SK-N-DZ (cell line): ENCODE measurements at places on chromosomes 4 and X.

- no peak for DNase-seq
Measured at GRCh38 chr4:40205259-40206198, 8.7 kb downstream of the RHOH start.

GRCh38 chrX:3026074-3026815 lies 15.0 kb upstream of the ARSF start:
- no peak for DNase-seq

DNA sequence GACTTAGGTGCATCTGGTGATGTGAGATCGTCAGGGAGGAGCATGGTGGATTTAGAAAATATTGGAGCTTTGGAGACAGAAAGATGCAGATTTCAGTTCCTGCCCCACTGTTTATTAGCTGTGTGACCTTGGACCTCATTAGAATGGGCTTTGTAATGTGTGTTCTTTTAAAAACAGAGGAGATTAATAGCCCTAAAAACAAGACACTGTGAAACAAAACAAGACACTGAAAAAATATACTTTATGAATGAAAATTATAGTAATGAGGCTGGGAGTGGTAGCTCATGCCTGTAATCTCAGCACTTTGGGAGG lies 79.5 kb downstream of the EVC start:
- DNase-seq: no peak

DNA sequence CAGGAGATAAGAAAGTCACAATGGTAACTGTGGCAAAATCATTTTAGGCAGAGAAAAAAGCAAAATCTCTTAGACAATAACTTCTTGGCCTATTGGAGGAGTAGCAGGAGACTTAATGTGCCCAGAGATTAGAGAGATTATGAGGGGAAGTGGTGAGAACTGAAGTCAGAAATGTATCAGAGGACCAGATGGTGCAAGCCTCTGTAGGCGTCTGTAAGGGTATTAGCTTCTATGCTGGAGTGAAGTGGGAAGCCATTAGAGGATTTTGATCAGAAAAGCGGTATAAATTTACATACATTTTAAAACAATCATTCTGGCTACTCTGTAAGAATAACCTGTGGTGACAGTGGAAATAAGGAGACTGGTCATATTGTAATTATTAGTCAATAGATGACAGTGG lies 236.7 kb downstream of the FAT4 start:
- no peak for DNase-seq

- no peak for DNase-seq
Measured at GRCh38 chrX:120426599-120426998, 42.5 kb downstream of the LAMP2 start.

GRCh38 chr4:72954811-72955210 lies 114.7 kb downstream of the COX18 start:
- no peak for DNase-seq

- DNase-seq: no peak
Measured at GRCh38 chr4:140703463-140703862, 52.7 kb downstream of the TBC1D9 start.

- DNase-seq: no peak
Measured at GRCh38 chr4:105944540-105944939, 49.3 kb downstream of the NPNT start.

- DNase-seq: no peak
Measured at GRCh38 chr4:132797856-132798255, 351.2 kb upstream of the PCDH10 start.

- DNase-seq: peak; percentile 43
Measured at GRCh38 chr4:176002007-176002613, 63.5 kb upstream of the WDR17 start.

DNA sequence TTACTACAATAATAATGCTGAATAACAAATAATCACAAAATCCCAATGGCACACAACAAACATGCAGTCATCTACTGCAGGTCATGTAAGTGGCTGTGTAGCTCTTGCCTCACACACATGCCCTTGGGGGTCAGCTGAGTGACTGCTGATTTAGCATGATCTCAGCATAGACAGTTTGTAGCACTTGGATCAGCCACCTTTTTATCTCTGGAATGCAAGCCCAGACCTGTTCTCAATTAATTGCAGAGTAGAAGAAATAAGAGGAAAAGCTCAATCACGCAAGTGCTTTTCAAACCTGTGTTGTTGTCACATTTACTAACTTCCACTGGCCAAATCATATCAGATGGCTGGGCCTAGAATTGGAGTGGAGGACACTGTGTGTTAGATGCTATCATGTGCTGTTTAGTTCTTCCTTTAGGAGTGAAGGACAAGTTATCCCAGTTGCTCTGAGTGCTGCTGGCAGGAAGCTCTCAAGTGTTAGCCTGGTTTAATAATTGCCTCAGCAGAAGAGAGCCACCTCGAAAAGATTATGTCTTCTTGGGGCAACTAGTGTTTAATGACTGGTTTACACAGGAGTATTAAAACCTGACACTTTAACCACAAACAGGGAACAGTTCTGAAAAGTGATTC lies 128.3 kb upstream of the EPHA5 start:
- DNase-seq: no peak

GRCh38 chrX:83512111-83512510 lies 4.0 kb downstream of the POU3F4 start:
- no peak for DNase-seq

DNA sequence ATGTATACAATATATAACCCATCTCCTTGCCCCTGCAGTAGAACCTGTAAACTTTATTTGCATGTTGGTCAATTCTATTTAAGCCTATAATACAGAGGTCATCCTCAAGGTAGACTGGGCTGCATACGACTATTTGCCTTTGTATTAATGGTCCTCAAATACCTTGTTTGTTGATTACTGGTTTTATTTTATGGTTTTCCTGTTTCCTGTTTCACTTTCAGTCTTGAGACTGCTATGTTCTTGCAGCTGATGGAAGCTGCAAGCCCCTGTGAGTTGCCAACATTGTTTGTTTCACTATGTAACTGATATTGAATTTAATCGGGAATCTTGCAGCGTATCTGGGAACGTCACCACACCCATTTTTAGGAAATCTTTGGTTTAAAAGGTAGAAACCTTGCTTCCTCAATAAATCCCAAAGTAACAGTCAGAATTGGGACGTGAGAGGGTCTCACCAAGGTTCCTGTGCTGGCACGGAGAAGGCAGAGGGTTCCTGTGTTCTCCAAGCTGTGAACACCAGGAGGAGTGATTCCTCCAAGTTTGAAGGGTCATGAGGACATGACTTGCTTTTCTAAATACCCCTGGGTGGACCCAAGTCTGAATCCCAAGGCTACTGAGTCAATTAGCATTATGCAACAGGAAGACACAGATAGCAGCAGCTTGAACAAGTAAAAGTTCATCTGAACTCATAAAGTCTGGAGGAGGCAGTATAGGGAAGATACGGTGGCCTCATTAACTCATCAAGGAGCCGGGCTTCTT lies 110.6 kb upstream of the PNPLA4 start:
- no peak for DNase-seq

GRCh38 chr4:87327136-87327535 lies 4.5 kb upstream of the HSD17B13 start:
- DNase-seq: no peak

DNA sequence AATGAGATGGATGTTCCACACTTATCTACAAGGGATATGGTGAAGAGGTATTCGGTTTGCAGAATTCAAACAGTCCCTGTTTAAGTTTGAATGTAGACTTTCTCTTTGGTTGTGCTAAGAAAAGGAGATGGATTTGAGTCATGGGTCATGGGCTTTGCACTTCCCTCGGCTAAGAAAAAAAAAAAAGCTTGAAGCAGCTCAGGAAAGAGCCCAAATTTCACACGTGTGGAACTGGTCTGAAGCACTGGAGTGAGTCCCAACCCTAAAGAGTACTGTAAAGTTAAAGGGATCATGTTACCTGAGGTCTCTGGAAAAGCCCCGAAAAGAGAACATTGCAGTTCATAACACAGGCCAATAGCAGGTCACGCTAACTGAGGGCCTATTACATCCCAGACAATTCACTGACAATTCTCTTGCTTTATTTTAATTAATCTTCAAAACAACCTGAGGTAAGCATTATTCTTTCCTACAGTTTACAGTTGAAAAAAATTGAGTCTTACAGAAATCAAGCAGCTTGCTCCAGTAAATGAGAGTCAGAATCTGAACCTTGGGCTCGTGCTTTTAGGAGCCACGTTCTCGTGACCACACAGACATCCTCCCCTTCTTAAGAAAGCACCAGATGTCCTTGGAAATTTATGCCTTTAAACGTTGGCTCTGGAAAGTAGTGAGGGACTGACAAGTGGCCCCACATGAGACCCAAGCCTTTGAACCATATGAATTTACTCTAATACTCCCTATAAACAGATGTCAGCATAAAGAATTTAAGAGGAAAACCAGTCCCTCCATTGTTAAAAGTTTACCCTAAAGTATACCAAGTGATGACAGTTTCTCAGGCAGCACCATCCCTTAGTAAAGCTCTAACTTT lies 89.3 kb downstream of the MAD2L1 start:
- no peak for DNase-seq

- peak; percentile 10 for DNase-seq
Measured at GRCh38 chr4:139167774-139168444, 9.1 kb downstream of the ELF2 start.

- DNase-seq: no peak
Measured at GRCh38 chr4:114286262-114286810, 306.9 kb upstream of the ARSJ start.

GRCh38 chr4:112517067-112517634 lies 1.2 kb upstream of the NEUROG2 start:
- no peak for DNase-seq

DNA sequence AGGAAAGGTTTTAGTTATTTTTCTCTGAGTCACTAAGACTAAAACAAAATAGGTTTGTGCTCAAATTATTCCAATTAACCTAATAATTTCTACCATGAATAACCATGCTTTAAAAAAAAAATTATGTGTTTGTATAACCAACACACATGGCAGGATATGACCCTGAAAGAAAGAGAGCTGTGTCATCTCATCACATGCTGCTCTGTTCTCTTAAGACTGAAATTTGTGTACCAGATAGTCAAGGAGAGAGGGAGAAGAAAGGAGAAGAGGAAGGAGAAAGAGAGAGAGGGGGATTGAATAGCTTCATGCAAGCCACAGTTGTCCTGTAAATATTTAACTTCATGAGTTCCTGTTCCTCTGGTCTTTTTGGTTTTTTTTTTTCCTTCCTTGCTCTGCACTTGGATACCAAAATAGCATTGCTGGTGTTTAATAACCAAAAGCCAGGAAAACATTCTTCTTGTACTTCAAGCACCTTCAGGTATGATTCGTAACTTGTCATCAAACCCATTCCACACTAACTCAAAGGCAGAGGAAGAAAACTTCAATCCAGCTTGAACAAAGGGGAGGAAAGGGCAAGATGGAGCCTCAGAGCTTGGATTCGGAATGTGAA lies 6.4 kb upstream of the PROM1 start:
- no peak for DNase-seq

DNA sequence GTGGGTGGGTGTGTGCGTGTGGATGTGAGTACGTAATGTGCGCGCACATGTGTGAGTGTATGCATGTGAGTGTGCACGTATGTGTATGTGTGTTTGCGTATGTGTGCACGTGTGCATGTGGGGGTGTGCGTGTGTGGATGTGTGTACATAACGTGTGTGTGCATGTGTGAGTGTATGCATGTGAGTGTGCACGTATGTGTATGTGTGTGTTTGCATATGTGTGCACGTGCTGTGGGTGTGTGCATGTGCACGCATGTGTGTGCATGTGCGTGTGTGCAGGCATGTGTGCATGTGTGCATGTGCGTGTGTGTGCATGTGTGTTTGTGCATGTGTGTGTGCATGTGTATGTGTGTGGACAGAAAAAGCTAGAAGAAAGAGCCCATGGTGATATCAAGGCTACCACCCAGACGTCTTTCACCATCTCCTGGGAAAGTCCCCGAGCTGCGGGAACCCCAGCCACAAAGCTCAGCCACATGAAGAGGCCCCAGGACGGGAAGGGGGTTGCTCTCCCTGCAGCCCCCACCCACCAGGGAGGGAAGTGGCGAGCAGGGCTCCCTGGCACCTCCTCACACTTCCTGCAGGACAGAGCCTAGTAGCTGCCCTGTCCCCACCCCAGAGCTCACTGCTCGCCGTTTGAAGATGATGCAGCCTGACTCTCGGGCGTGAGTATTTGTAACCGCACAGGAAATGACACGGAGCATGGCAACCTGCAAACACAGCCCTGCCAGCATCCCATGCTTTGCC lies 108.3 kb downstream of the DCTD start:
- no peak for DNase-seq

DNA sequence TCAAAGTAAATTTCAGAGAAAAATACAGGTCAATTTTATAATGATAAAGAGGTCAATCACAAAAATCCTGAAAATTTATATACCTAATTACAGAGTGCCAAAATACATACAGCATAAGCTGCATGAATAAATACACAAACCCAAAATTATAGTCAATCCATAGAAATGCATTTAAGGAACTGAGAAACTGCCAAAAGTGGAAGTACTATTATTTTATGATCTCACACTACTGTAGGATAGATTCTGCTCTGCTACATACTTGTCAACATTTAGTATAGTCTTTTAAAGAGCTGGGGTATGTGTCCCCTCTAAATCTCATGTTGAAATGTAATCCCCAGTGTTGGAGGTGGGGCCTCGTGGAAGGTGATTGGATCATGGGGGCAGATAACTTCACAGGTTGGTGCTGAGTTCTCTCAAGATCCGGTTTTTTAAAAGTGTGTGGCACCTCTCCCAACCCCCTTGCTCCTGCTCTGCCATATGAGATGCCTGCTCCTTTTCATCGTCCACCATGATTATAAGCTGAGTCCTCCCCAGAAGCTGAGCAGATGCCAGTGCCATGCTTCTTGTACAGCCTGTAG lies 31.8 kb downstream of the CHIC2 start:
- no peak for DNase-seq

GRCh38 chrX:83022020-83022419 lies 486.1 kb upstream of the POU3F4 start:
- DNase-seq: no peak

- peak; percentile 9 for DNase-seq
Measured at GRCh38 chrX:13487731-13488505, 81.5 kb upstream of the EGFL6 start.
